ENCODE measurements at places on chromosomes 1 and 21.

GRCh38 chr1:184052194-184052559, 647 bp downstream of the TSEN15 start:
- DNase-seq, result no peak

DNA sequence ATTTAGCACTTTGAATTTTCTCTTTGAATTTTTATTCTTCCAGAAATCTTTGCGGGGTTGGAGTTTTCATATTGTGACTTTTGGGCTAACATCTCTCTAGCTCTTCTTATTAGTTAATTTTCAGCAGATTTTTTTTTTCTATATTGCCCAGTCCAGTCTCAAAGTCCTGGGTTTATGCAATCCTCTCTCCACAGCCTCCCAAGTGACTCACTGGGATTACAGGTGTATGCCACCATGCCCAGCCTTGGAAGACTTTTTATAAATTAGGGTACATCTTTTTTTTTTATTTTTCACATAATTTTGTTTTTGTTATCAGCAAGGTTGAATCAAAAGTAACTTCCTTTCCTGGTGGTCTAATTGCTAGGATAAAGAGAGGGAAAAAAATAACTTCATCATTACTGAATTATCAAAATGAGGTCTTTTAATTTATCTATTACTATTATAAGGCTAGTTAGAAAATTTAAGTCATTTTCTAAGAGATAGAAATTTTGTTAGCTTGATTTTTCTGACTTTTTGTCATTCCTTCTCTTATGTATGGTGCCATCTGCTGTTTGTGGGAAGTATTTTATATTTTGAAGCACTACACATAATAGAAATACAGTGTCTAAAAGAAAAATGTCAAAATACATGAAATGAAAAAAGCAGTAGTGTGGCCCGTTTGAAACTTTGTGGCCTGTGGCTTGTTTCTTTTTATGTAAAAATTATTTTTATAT, 273.4 kb upstream of the CACYBP start:
- DNase-seq, result no peak

DNA sequence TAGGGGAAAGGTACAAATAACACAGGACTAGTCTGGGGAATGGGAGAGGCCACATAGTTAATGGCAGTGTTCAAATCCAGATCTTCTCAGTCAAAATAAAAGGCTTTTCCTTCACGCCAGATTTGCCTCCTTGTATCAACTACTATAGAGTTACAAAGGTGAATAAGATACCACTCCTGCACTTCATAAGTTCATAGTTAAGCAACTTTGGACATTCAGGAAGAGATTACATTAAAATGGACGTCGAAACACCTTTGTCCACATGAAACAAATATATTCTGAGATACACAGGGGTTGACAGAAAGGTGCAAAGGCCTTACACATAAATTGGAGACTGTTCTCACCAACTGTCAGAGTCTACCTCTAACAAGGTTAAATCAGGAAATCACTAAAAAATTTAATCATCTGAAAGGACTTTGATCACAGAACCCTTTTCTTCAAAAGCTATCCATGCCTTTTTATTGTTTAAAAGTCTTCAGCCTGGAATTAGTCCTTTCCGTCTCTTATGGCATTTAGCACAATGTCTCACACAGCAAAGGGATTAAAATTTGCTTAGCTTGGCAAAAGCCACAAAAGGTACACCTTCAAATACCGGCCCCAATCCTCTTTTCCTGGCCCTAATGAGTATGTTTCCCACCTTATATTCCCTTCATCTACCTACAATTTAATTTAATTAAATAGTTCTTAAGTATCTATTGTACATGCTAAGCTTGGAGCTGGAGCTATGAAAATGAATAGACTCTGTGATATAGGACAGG, 8.1 kb downstream of the F5 start:
- no peak for DNase-seq

DNA sequence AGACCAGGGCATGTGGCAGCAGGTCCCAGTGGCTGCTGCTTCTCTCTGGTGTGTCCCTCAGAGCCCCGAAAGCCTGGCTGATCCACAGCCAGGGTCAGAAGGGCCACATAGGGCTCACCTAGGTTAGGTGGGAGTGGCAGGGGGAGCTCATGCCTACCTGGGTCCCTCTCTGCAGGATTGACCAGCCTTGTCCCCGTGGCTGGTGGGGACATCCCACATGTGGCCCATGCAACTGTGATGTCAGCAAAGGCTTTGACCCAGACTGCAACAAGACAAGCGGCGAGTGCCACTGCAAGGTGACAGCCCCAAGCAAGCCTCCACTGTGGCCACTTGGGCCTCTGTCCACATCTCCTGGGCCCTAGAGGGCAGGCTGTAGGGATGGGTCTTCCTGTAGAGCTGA, 15.7 kb downstream of the CELSR2 start:
- DNase-seq, result no peak

All from activated T-cell treated with anti-CD3 and anti-CD28 coated beads, Interleukin-2, amount 50 U/mL, for 1 hour (primary cell).